ENCODE measurements at places on chromosomes 7 and 10.

GRCh38 chr7:45983720-45984255 is 62.7 kb upstream of the IGFBP3 start:
- no peak for DNase-seq

GRCh38 chr10:103638948-103639347 is 145.4 kb downstream of the NEURL1 start:
- DNase-seq = peak; percentile 40

DNA sequence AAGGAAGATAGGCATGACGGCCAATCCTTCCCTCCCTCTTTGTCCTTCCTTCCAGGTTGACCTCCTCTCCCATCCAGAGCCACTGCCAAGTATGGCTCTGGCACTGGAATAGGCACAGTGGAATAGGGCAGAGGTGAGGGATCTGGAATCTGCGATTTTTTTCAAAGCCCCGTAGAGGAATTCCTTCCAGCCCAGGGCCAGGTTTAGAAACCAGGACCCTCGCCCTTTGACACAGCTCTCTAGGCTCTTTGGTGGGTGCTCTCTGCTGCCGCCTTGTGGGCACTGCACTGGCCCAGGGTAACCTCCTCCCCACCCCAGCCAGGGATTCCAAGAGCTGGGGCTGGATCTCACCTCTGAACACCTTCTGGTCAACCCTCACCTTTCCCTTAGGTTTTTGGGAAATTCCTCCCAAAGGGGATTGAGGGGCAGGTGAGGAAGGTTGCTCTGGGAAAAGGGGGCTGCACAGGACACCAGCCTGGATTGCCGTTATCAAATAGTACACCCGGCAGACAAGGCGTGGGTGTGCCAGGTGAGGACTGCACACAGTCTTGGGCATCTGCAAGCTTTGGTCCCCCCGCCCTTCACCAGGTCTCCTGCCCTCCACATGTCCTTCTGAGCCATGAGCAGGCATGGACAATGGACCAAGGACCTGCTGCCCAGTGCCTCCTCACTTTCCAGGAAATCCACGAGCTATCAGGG is 22.8 kb downstream of the C10orf105 start:
- DNase-seq = peak; percentile 30

DNA sequence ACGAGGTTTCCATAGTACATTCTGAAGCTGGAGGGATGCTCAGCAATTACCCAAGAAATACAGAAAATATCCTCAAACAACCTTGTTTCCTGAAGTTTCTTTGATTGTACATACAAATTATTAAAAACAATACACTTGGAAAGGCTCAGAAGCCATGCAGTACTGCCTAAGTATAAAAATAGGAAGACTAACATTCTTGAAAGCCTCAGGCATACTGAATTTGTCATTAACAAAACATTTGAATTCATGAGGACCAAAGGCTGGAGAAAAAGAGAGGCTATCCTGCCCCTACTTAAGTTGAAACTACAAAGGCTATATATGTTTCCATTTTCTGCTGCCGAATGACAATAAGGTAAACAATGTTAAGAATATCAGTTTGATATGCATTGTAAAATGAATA is 54.3 kb upstream of the SGCE start:
- peak; percentile 73 for DNase-seq

DNA sequence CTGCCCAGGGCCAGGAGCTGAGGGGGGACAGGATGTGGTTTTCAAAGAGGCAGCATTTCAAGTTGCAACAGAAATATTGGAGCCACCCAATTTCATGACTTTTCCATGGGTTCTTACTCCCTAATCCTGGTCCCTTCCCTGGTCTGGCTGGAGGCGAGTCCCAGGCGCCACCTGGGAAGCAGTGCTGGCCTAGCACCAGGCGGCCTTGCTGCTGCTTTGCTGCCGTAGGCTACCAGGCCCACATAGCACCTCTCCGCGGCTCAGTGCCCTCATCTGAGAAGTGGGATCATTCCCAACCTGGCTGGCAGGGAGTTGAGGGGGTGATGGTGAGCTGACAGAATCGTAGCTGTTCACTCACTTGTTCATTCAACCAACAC is 33.7 kb downstream of the ZMIZ1 start:
- no peak for DNase-seq

DNA sequence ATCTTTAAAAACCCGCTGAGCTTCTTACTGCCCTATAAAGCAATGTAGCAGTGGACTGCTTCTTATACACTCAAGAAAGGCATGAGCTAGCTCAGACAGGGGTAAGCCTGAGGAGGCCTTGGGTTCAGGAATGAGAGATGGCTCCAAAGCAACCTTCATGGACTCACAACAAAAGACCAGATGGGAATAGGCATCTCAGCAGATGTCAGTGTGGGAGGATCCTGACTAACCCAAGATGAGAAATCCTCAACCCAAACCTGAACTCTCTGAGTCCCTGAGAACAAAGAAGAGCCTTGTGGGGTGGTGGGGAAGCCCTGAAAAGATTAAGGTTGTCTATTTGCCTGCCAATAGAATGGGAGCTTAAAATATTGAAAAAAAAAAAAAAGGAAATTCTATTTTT is 807.4 kb downstream of the KCNMA1 start:
- DNase-seq = no peak

DNA sequence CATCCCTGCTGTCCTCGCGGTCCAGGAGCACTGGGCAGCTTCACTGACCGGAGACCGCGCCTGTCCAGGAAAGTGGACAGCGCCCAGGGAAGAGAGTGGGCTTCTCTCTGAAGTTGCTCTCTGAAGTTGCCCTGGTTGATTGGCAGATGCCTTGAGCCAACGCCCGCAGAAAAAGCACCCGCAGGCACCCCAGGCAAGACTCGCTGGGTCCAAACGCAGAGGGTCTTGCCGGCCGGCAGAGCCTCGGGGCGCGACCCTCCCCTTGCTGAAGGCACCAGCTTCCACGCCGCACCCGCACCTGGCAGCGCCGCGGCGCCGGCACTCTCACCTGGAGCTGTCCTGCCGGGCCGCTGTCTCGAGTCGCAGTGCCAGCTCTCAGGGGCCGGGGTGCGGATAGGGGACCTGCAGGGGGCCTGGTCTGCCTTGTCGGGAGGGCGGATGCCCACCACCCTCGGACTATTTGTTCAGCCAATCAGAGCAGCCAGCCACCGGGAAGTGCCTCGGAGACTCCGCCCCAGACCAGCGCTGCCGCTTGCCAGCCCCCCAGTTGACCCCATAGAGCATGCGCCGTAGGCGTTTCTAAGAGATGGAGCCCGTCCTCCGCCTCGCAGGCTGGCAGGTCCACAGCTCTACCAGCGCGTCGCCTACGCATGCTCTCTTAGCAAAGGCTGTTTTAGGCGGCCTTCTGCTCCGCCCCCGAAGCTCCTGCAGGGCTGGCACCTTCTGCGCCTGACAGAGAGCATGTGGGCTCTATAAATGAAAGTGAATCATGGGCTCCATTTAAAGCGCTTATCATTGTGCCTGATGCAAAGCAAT is at the start of gene LIPA:
TSS of gene LIPA (minus strand) at position 367 of the 816 bp plus-strand sequence. CDS start 4,127 bp downstream, outside the sequence.
- DNase-seq = peak; percentile 97

DNA sequence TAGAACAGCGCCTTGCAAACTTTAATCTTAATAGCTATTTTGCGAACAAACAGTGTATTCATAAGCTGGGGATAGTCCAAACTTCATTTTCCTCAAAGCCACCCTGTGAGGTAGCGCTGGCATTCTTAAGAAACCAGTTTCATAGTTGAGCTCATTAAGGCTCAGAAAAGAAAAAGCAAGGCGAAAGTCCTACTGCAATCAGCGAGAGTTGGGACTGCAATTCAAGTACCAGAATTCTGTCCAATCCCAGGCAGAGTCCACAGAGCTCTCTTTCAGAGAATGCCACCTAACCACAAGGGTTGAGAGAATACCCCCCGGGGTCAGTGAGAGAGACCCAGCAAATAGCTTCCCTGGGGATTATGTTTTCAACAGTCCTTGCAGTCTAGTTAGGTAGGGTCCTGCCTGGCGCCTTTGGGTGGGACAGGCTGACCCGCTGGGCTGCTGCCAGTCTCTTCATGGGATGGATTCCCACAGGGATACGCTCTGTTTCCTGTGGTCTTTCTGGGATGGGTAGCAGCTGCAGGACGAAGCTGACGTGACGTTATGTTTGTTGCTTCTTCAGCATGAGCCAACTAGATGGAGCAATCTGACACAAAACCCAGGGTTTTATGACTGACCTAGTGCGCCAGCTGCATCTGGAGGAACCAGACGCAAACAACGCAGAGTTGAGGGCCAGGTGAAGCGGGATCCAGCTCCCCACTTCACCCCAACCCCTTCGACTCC is 16.0 kb downstream of the BMPER start:
- DNase-seq = no peak

DNA sequence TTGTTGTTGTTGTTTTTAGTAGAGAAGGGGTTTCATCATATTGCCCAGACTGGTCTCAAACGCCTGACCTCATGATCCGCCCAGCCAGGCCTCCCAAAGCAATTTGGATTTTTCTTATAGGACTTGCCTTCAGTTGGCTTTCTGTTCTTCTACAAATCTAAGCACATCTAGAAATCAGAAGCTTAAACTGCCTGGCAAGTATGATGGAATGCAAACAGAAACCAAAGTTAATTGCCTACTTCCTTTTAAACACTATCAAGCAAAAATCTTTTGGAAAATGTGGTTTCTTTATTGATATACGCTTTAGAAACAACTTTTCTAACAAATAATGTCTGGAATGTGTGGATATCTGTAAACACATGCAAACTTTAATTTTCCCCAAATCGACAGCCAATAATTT is 64.9 kb downstream of the USP6NL start:
- DNase-seq = peak; percentile 51

DNA sequence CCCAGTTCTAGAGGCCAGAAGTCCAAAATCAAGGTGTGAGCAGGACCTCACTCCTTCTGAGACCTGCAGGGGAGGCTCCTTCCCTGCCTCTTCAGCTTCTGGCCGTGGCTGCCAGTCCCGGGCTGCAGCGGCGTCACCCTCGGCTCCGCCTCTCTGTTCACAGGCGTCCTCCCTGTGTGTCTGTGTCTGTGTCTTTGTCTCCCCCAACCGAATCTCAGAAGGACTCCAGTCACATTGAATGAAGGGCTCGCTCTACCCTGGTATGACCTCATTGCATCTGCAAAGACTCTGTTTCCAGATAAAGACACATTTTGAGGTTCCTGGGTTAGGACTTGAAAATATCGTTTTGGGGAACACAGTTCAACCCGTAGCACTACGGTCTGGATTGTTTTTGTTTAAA is 33.1 kb upstream of the GALNT11 start:
- peak; percentile 33 for DNase-seq

Data from fibroblast of skin of back (primary cell).